ENCODE measurements at places on chromosomes 6 and 20.

DNA sequence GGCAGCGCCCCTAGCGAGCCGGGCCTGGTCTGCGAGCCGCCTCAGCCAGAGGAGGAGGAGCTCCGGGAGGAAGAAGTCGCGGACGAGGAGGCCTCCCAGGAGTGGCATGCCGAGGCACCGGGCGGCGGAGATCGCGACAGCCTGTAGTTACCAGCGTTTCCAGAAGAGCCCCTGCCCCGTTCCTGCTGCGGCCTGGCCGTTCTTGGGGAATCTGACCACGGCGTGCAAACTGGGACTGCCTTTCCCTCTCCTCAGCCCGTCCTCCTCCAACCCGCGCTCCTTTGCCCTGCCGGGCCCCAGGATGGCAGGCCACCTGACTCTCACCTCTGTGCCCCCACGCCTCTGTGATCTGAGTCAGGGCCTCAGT is 802 bp downstream of the HDGFL1 start:
- DNase-seq: no peak

GRCh38 chr6:64988148-64988547 is 718.9 kb downstream of the EYS start:
- DNase-seq: no peak

DNA sequence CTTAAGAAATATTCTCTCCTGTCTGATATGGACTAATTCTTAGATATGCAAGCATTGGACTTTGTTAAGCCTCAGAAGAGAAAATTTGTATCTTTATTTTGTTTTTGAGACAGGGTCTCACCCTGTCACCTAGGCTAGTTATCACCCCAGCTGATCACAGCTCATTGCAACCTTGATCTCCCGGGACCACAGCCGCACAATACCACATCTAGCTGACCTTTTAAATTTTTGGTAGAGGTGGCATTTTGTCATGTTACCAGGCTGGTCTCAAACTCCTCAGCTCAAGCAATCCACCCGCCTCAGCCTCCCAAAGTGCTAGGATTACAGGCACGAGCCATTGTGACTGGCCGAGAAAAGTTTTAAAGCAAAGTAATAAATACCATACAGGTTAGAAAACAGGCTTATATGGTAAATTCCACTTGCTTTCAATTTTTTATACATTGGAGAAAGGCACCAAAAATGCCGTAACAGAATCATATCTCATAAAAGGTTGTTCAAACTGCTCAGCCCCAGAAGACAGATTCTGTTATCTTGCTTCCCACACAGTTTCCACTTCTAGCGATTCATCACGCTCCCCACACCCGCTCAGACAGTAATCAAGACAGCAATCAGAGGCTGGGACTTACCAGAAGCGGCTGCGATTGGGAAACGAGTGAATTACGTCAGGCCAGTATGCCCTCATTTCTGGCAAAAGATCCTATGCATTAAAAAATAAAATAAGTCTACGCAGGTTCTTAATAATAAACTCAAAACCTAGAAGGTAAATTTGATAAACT is 13.8 kb downstream of the RNASET2 start:
- peak; percentile 23 for DNase-seq

GRCh38 chr20:56833427-56833826 is 204.3 kb downstream of the TFAP2C start:
- no peak for DNase-seq

DNA sequence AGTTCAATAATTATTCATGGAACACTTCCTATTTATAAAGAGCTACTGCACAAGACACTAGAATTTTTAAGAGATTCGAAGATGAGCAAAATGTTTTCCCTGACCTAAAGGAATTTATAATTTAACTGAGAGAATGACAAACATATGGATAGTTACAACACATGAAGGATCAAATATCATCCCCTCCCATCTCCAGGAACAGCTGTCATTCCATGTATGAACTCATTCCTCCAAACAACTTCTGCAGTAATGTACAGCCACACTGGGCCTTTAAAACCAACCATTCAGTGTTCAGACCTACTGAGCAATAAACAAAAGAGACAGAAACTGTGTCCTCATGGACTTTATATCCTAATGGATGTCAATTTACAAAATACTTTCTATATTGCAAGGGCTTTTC is 87.8 kb downstream of the KIF16B start:
- DNase-seq: no peak

GRCh38 chr6:14881398-14881797 is 364.5 kb upstream of the JARID2 start:
- DNase-seq: no peak

- no peak for DNase-seq
These were observed 646.5 kb upstream of the EPHA7 start for GRCh38 chr6:94065707-94066337.

DNA sequence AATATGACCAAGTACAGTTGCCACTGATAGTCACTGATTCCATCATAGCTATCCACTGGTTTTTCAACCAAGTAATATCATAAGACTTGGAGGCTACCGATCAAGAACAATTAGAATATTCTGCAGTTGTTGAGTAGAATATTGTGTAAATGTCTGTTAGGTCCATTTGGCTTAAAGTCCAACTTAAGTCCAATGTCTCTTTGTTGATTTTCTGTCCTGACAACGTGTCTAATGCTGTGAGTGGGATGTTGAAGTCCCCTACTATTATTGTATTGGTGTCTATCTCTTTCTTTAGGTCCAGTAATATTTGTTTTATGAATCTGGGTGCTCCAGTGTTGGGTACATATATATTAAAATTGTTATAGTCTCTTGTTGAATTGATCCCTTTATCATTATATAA is 13.9 kb downstream of the ARFGEF3 start:
- DNase-seq: no peak

DNA sequence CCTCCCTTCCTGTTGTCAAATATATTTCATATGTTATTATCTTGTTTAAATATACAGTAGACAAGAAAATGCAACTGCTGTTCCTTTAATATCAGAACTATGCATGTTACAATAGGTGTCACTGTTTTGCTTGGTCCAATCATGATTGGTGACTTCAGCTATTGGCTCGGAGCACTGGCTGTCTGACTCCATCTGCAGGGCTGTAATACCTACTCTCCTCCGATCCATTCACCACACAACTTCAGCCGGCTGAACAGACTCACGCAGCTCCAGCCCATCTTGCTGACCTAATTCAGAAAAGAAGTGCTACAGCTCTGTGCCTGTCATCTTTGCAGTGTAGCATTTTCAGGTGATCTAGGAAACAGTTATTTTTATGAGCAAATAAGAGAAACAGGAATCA is at the start of gene BTBD3:
Gene BTBD3 (plus strand): TSS at position 231 of the 400 bp plus-strand sequence. CDS start 383 bp downstream, outside the sequence.
- DNase-seq: no peak

DNA sequence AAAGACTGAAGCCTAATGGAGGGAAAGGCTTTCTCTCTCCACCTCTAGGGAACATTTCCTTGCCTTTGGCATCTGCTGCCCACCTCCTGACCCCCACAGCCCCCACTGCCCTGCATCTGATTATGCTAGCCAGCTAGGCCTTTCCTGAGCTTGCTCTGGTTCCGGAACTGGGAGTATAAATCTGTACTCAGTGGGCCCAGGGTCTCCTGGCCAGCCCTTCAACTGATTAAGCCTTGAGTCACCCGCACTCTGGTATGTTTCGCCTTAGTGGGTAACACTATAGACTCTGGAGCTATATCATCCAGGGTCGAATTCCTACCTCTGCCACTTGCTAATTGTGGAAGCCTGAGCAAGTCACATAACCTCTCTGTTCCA is 45.6 kb upstream of the RIPOR2 start:
- DNase-seq: no peak

DNA sequence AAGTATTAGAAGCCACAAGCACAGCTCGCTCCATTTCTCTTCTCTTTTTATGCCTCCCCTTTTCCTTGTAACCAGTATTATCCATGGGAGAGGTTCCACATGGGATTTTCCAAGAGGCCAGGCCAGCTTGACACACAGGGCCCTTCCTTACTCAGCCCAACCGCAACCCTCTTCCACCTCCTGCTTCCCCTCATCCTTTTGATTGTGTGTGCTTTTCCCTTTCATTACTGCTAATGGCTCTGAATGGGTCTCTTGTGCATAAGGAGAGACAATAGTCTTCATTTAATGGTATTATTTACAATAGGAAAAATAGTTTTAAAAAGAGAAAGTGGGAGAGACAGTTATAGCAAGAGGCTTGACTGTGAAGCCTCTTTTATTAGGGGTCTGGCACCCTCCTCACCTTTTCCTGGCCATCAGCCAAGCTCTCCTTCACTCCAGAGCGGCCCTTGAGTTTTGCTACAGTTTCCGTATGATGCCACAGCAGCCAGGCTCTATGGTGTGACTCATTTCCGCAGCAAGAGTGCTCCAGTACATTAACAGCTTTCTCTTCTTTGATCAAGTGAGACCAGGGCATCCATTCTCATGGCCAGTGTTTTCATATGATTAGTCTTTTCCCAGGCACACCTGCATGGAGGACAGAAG is 579.5 kb downstream of the TFAP2B start:
- no peak for DNase-seq

GRCh38 chr6:4322846-4323309 is 187.5 kb upstream of the ECI2 start:
- no peak for DNase-seq

GRCh38 chr6:31400467-31401289 is 2.7 kb upstream of the MICA start:
- peak; percentile 55 for DNase-seq

DNA sequence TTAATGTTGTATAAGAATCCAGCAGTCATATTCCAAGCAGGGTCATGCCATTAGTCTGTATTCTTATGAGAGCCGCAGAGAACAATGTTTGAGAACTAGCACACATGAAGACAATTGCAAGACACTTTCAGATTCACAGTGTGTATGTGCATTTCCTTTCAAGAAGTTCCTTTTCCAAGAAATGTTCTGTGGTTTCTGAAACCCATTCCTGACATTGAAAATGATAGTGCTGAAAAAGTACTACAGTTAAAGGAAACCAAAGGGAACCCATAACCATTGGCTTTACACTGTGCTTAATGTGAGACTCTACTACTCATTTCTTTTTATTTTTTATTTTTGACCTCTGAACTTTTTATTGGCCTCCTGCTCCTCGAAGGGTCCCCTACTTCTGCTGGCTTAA is 4.2 kb upstream of the CALHM6 start:
- DNase-seq: no peak

DNA sequence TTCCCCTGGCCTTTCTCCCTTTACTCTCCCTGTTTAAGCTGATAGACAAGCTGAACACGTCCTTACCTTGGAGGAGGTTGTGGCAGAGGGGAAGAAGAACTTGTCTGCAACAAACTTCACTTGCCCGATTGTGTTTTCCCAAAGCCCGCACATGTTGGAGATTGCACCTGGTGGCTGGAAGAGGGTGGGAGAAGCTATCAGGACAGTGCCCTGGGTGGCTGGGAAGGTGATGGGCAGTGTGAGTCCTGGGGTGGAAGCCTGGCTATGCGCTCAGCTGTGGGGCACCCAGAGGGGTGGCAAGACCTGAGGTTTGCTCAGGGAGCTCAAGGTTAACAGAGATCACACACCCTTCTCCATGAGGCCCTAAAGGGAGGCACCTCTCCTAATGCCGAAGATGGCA is 25.0 kb upstream of the SSTR4 start:
- DNase-seq: no peak

DNA sequence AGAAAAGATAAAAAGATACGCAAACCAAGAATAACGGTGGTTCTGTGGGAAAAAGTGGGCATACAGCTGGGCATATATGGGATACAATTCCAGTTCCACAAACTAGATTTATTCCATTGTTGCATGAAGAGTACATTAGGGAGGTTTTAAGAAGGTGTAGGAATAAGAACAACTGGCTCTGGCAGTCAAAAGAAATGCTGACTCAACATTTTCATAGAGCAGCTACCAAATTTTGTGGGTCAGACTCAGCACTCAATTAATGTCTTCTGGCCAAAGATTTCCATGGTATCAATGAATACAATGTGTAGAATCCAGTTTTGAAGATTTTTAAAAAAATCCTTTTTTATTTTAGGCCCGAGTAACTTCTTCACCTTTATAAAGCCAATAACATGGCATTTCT is 40.2 kb downstream of the TP53INP2 start:
- no peak for DNase-seq

- no peak for DNase-seq
These were observed 2.8 kb upstream of the TOMM6 start for GRCh38 chr6:41784581-41785171.

GRCh38 chr6:49913636-49914375 is 47.5 kb upstream of the CRISP1 start:
- DNase-seq: no peak

DNA sequence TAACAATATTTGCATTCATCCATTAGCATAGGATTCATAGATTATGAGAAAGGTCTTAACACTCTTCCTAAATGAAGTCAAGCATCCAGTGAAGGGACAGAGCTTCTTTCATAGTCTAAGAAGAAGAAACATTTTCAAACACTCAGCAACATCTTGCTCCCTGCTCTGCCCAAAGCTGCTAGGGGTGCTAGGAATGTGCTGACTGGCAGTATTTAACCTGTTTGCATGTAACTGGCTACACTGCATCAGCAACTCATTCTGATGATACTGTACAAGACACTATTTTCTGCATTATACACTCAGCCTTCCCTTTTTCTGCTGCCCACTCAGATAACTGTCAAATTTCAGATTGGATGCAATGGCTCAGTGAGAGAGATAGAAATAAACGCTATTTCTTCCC is 495.1 kb upstream of the ARID1B start:
- no peak for DNase-seq

DNA sequence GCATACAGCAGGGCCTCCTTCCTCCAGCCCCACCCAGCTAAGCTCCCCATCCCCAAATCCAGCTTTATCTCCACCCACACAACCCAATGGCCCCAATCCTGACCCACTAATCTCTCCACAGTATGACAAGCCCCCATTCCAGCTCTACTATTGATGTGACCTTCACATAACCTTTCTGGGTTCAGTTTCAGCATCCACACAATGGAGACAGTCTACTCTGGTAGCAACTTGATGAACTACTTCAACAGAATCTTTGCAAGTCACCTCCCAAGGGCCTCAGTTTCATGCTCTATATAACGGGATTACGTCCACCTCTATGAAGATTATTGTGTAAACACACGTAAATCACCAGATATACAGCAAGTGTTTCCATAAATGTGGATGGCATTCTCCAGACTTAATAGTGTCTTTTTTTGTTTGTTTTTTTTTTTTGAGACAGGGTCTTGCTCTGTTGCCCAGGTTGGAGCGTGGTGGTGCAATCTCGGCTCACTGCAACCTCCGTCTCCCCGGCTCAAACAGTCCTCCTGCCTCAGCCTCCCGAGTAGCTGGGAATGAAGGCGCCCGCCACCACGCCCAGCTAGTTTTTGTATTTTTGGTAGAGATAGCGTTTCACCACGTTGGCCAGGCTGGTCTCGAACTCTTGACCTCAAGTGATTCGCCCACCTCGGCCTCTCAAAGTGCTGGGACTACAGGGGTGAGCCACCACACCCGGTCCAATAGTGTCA is 1.4 kb downstream of the AHCY start:
- no peak for DNase-seq

DNA sequence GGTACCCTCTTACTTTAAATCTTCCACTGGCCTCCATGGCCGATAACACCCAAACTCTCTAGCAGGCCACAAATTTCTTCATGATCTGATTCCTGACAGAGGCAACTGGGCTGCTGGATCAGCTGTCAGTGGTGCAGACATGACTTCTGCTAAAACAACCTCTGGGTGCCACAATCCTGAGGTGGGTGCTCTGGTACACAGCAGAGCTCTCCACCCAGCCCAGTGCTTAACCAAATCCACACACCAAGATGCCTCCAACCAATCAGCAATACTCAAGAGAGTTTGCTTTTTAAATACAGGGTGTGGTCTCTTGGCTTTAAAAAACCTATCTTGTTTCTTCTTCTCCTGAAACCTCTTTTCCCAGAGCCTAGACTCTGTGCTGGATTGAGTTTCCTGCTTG is 126.6 kb upstream of the SPACA1 start:
- DNase-seq: no peak

GRCh38 chr6:6723921-6724538 is 135.5 kb downstream of the LY86 start:
- no peak for DNase-seq
